ENCODE measurements at places on chromosomes 3 and 15. TPM values are rescaled to one million over a fixed set of nuclear protein-coding genes. Genes with fewer than 3 reads are reported as not detected.

EFHB gene
- 2.1 TPM for polyA plus RNA-seq

GOLGA6L10 gene
- polyA plus RNA-seq: 0.98 TPM

DNA sequence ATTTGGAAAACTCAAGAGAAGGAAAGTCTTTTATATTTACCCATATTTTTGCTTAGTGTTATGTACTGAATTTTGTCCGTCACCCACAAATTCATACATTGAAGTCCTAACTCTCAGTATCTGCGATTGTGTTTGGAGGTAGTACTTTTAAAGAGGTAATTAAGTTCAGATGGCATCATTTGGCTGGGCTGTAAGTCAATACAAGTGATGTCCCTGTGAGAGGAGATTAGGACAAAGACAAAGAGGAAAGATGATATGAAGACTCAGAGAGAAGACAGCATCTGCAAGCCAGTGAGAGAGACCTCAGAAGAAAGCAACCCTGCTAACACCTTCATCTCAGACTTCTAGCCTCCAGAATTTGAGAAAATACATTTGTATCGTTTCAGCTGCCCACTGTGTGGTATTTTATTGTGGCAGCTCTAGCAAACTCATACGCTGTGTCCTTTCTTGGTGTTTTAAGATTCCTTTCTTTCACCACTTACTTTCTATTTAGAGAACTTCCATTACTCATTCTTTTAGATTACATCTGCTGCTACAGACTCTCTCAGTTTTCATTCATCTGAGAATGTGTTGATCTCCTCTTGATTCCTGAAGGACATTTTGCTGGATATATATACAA lies 17.0 kb downstream of the LRCH3 start:
- DNase-seq: no peak

DNA sequence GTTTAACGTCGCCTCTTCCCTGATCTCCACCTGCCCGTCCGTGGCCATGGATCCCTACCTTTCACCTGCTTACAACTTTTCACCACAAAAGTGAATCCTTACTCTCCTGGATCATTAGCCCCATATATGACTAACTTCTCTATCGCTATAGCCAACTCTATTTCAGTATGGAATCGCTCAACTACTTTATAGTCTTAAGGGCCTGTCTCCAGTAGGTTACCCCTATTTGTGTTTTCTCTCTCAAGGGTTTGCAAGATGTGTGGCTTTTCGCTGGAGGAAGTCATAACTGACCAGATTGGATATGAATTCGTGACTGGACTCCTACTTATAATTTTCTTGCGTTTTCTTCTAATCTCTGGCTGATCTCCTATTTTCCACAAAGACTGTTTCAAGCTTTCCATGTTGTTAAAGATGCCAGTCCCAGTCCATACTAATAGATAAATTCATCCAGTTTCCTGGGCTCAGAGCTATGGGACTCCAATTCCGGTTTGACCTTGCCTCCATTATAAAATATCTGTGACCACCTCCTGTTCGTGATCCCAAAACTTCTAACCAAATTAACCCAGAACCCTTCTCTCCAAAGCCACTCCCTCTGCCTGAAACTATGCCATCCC lies 1.3 kb upstream of the STAG1 start:
- DNase-seq: no peak

- no peak for DNase-seq
Measured at GRCh38 chr3:124053871-124054270, 61.9 kb upstream of the ROPN1 start.

DNA sequence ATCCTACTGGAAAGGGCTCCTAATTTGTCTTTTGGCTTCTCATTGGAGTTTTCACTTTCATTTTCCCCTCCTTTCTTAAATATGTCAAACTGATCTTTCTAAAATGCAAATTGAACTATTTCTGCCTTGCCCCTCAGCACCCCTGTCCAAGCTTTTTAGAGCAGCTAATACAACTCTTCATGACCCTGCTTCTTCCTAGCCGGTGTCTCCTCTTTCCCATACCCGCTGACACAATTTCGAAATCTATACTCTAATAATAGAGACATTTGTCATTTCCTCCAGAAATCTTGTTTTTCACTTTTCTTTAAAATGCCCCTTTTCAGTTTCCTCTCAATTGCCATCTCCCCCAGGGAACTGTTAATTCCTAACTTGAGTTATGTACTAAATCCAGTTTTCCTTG lies 2.9 kb upstream of the EPHA3 start:
- no peak for DNase-seq

DNA sequence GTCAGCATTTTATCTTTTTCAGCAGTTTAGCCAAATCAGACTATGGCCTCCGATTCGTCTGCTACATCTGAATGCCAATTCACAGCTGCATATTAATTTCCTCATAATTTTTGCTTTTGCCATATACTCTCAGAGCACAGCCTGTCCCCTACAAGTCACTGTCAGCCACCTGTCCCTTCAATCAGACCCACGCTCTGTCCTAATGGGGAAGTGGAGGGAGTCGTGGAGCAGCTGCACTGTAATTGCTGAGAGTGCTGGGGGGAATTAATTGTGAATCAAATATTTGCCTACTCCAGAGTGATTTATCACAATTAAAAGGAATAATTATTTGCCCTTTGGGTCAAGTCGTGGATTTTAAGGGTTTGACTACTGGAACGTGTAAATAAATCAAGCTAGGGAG lies 75.5 kb downstream of the EBLN2 start:
- DNase-seq: no peak

DNA sequence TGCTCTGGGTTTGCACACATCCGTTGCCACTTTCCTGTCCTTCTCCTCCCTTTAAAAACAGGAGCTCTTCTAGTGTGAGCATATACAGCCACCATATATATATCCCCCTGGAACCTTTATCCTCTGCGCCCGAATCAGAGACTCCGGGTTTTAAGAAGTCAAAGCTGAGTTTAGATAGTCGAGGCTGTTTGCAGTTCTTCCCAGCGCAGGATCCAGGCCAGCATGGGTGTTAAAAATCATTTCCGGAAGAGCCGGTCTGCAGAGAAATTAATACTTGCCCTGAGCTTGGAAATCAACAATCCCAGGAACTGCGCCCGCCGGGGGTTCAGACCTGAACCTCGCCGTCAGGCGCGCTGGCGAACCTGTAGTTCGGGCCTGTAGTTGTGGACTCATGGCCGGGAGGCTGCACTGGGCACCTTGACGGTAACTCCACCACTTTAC lies 2.3 kb downstream of the SHOX2 start:
- DNase-seq: no peak

DNA sequence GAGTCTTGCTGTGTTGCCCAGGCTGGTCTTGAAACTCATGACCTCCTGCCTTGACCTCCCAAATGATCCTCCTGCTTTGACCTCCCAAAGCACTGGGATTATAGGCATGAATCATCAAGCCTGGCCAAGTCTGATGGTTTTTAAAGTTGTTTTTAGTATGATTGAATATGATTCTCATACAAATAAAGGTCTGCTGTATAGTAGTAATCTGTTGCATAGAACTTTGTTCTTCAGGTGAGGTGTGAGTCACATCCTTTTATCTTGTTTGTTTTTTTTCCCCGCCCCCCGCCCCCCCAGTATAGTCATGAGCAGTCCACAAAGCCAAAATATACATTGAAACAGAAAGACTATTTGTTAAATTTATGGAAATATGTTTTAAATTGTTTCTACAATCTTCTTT lies 39.0 kb downstream of the UBE2E2 start:
- no peak for DNase-seq

- DNase-seq: no peak
Measured at GRCh38 chr3:172591876-172592771, 68.9 kb upstream of the TNFSF10 start.

- no peak for DNase-seq
Measured at GRCh38 chr3:37898424-37898823, 36.7 kb downstream of the CTDSPL start.

DNA sequence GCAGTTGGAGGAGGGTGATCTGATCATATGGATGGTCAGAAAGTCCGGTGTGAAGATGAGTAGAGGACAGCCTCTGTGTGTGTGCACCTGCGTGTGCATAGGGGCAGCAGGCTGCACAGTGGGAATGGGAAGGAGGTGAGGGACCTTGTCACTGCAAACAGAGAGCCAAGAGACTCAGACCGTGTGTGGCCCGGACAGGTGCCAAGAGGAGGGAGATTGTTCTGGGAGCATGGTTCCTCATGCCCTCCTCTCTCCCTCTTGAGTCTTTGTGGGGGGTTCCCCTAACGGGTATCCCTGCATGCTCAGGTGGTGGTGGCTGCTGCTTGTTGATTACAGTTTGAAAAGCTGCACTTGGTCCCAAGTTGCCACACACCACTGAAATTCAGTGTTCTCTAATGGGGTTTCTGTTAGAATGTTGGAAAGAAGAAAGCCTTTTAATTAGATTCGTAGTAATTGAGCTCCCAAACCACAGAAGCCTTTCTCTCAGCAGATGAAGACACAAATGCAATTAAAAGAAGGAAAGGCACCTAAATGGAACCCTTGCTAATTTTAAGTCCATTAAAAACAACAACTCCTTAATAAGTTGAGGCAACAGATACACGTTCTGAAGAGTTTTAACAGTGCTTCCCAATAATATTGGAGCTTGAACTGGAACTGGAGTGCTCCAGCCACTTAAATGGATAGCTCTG lies 68.9 kb downstream of the CHRNA7 start:
- DNase-seq: no peak

DNA sequence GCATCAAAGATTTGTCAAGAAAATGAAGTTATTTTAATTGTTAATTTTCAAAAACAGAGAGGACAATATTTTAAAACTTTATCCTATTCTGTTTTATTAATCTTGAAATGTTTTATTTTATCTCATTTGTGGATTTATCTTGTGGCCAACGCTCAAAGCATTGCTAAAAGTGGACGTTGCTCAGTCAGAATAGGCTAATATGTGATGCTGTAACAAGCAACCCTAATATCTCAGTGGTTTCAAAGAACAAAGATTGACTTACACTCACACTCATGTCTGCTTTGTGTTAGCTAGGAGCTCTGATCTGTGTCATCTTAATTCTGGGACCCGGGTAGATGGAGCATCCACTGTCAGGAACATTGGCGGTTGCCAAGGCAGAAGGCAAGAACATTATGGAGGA lies 86.0 kb upstream of the PLCL2 start:
- DNase-seq: no peak

GRCh38 chr3:156637480-156638022 lies 36.8 kb upstream of the TIPARP start:
- DNase-seq: no peak

DNA sequence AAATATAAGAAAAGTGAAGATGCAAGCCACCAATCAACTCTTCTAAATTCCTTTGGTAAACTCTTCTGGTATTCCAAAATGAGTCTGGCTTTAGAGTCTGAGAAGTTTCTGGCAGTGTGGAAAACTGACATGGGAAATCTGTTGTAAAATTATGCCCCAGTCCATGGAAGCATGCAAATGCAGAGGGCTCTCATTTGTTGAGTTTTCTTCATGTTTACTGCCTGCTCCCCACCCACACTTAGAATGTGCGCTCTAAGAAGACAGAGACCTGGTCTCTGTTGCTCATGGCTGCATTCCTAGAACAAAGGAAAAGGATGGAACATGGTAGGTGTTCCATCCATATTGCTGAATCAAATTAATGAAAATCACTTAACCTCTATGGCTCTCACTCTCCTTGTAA lies 411.8 kb upstream of the PDZRN3 start:
- no peak for DNase-seq

DNA sequence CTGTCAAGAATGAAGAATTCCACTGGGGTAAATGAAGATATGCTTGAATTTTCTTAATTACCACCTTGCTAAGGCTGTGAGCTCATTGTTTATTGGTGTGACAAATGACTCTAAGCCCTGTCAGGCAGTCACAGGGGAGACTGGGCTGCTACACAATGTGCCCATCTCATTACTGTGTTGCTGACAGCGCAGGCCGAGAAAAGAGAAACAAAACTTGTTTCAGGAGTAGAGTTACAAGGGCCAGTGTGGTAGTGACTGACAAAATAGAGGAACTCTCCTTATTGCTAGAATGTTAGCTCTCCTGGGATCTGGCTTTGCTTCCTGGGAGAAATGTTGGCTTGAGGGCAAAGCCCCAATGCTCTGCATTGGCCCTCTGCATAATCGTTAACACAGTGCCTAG lies 130.4 kb upstream of the CRBN start:
- DNase-seq: no peak

- DNase-seq: no peak
Measured at GRCh38 chr3:18250991-18251390, 174.1 kb downstream of the SATB1 start.

- no peak for DNase-seq
Measured at GRCh38 chr15:34370129-34370528, 3.1 kb upstream of the LPCAT4 start.
